ENCODE measurements at places on chromosomes 7 and 10. TPM values are rescaled to one million over a fixed set of nuclear protein-coding genes. Genes with fewer than 3 reads are reported as not detected.

ETV1 gene
- total RNA-seq: 89.0 TPM

CYP3A4 gene
- not detected for total RNA-seq

IDI2 gene
- total RNA-seq: not detected

MYH16 gene
- not detected for total RNA-seq

SAMD9L gene
- total RNA-seq: 64.4 TPM

TACR2 gene
- total RNA-seq: 1.2 TPM

STAG3 gene
- total RNA-seq: 4.1 TPM

FBXO24 gene
- 0.74 TPM for total RNA-seq

MACROH2A2 gene
- 6.6 TPM for total RNA-seq

TDRD1 gene
- 0.09 TPM for total RNA-seq

ZNF727 gene
- total RNA-seq: 5.4 TPM

GDF2 gene
- total RNA-seq: not detected

VWA2 gene
- total RNA-seq: 10.6 TPM

CABCOCO1 gene
- 3.5 TPM for total RNA-seq

TMEM140 gene
- 39.3 TPM for total RNA-seq

TMEM229A gene
- total RNA-seq: not detected

RAPGEF5 gene
- total RNA-seq: 85.1 TPM

LOXL4 gene
- total RNA-seq: 4.5 TPM

SPDYE2 gene
- total RNA-seq: not detected

TWIST1 gene
- not detected for total RNA-seq

LIPK gene
- not detected for total RNA-seq

FANK1 gene
- total RNA-seq: 11.5 TPM
